Fibroblast of skin of left biceps (primary cell): ENCODE measurements at places on chromosomes 4 and X.

DNA sequence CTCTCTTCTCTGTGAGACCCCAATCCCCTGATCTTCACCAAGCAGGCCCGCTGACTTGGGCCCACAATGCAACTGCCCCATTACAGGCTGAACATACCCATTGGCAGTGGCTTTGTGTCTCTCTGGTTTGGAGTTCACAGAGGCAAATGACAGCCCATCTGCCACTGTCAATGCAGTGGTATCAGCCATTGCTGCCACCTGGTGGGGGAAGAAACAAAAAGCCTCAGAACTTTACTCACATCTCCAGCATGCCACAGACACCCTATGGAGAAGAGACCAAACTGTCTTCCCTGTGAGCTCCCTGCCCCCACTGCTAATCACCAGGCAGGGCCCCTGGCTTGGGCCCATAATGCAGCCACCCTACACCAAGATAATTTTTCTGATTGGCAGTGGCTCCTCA is 729.3 kb upstream of the ACTRT1 start:
- no peak for DNase-seq

DNA sequence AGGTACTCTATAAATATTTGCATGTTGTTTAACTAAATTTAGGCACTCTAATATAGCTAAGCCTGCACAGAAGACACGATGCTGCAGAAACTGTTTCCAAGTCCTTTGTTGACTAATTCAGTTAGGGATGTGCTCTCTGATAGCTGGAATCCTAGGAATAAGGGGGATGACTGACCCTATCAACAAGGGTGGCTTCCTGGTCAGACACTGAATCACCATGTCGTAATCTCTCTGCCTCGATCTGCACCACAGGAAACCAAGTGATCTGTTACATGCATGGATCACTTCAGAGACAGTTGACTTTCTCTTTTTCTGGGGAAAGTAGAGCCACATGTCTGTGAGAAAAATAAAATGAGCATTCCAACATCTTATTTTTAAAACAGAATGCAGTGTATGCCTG is 169.1 kb downstream of the GUCY2F start:
- DNase-seq = no peak

- no peak for DNase-seq
These were observed 1.0 kb upstream of the MED12 start for GRCh38 chrX:71117358-71117757.

- no peak for DNase-seq
These were observed 471.6 kb downstream of the DTHD1 start for GRCh38 chr4:36753048-36753447.

DNA sequence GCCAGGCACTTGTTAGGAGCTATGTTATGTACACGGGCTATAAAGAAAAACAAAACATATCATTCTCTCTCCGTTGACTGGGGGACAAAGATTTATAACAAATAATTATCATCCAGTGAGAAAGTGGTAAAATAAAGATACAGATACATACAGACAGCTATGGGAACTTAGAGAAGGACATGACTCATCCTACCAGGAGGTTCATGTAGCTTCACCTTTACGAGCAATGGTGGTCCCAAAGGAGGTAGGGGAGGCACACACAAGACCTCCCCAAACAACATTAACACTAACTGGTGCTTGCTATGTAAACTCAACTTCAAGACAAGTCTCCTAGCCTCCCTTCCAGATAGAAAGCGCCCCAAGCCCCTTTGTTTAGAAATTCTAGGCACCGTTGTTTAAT is 8.9 kb downstream of the AMBN start:
- no peak for DNase-seq

GRCh38 chr4:146367347-146367746 is 153.0 kb downstream of the REELD1 start:
- DNase-seq = no peak

- DNase-seq = no peak
These were observed 30.4 kb upstream of the PPARGC1A start for GRCh38 chr4:23920296-23920695.

DNA sequence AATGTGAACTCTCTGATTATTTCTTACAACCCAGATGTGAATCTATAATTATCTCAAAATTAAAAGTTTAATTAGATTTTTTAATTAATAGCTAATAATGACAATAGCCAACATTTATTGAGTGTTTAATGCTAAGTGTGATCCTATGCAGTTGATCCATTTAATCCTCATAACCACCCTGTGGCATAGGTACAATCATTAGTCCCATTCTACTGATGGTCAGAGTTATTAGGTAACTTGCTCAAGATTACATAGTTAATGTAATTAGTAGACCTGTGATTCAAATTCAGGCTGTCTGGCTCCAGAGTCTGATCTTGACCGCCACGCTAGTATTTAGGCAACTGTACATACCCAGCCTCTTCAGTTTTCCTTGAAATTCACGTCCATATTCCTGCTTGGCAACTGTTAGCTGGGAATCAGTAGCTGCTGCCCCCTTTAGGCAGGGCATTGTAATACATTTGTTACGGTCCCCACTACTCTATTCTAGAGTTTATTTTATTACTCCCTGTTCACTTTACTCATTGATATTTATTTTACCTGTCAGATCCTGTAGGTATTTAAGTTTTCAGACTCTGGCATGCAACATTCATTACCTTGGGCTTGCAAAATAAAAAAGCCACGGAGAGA is 20.6 kb upstream of the TEC start:
- no peak for DNase-seq

GRCh38 chr4:6120361-6120760 is 80.0 kb downstream of the JAKMIP1 start:
- DNase-seq = no peak

DNA sequence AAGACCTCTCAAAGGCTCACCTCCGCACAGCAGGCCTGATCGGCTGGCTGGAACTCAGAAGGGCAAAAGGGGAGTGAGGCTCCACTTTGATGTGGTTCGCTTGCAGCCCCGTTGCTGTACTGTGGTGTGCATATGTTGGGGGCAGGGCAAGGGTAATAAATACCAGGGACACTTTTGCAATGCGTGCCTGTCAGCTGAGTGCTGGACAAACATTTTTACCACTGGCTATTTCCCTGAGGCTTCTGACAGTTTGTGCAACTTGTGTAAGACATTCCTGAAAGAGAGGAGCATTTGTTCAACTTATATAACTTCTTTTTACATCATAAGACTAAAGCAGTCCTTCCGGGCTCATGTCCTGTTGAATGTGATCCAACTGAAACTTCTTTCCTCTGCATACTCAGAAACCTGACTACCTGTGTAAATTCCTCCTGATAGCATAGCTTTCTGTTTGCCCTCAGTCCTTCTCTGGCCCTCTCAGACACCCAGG is 82.3 kb downstream of the SPRY1 start:
- peak; percentile 6 for DNase-seq

- DNase-seq = no peak
These were observed 1272.1 kb downstream of the ARAP2 start for GRCh38 chr4:34972189-34972588.
